Activated CD4-positive, alpha-beta T cell treated with anti-CD3 and anti-CD28 coated beads for 24 hours (primary cell): ENCODE measurements at places on chromosomes 7 and 10.

- no peak for DNase-seq
These were observed 124.5 kb downstream of the MYOF start for GRCh38 chr10:93357680-93358079.

GRCh38 chr10:133399123-133399601 is 5.2 kb downstream of the MTG1 start:
- DNase-seq = no peak

DNA sequence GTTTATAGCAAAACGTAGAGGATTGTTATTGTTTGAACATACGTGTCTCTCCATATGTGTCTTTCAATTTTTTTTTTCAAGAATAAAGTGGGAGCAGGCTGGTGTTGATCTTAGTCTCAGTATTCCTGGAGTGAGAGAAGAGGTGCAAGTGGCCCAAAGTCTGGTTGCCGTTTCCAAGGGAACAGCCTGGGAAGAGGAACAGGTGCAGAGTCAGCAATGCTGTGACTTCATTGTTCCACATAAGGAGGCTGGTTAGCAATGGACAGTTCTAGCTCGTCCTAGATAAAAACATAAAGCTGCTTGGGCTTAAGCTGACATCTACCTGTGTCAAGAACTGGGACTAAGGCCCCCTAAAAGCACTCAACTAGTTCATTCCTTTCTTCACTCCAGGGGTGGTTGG is 626.6 kb upstream of the TPK1 start:
- DNase-seq = no peak

GRCh38 chr7:8082762-8083161 is 114.2 kb downstream of the GLCCI1 start:
- no peak for DNase-seq

DNA sequence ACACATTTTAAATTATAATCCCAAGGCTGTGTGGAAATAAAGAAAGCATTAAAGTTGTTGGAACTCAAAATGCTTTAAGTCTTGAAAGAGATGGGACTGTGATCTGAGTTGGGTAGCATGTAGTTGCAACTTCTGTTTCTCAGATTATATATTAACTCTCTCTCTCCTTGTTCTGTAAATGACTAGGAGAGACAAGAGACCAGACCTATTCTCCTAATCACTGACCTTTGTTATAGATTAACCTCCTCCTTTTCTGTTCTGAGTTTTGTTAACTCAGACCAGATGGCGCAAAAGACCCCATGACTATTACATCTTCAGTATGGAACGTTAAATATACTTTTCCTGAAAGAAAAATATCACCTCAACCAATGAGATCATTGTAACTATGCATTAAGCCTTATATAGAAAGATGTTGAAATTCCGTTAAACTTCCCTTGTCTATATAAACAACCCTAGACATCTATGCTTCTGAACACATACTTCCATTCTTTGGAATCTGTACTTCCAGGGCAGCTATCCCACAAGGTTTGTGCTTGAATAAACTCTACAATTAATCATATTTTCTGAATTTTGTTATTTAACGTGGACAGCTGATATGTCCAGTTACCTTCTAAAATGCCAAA is 143.5 kb upstream of the TRIM24 start:
- no peak for DNase-seq

- DNase-seq = no peak
These were observed 496 bp downstream of the BRI3 start for GRCh38 chr7:98281757-98282606.

DNA sequence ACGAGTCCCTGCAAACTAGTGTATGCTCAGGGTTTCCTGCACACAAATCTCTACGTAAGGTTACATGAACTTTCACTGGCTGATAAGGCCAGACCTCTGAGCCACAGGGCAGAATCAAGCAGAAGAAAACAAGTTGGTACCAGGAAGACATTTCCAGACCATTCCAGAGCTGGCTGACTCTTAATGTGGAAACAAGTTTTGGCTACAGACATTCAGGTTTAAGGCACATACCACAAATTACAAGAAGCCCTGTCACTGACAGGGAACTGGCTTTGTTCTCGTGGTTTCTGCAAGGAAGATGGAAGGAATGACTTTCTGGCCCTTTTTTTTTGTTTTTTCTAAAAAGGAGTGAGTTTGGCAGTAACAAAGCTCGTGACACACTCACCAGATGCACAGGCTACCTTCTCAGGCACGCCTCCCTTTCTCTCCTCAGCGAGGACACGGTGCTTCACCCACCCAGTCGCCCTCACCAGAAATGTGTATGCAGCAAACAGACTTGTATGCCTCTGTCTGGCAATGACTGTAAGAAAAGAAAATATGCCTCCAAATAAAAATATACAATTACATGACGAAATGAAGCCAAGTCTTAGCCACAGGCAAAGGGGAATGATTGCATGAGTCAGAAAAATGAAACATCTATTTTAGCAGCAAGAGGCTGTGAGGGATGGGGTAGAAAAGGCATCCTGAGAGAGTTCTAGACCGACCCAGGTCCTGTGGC is 22.6 kb downstream of the PLAC9 start:
- DNase-seq = no peak

DNA sequence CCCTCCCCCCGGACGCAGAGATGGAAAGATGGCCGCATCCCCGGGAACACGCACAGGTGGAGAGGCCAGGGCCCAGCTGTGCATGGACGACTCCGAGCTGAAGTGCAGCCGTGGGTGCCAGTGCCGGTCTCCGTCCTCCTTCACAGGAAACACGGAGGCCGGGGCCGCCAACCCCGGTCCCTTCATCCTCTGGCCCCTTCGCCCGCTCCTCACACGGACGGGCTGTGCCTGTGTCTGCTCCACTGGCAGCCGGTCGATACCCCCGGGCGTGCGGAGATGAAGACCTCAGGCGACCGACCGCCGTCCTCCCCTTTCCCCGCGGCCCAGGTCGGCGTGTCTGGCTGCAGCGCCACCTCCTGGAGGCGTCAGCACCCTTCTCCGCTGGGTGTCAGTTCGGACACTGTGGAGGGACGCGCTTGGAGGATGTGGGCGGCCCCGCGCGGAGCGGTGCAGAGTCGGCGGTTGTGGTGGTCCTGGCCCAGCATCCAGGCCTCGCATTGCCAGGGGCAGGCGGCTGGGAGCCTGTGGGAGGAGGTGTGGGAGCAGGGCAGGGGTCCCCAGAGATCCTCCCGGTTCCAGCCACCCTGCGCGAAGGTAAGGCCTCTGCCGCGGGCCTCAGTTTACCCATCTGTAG is 9.9 kb downstream of the ZNF511 start:
- peak; percentile 54 for DNase-seq
